ENCODE measurements at places on chromosomes 16 and 17.

GRCh38 chr16:86609115-86609514 is 30.8 kb downstream of the FOXL1 start:
- DNase-seq = no peak

DNA sequence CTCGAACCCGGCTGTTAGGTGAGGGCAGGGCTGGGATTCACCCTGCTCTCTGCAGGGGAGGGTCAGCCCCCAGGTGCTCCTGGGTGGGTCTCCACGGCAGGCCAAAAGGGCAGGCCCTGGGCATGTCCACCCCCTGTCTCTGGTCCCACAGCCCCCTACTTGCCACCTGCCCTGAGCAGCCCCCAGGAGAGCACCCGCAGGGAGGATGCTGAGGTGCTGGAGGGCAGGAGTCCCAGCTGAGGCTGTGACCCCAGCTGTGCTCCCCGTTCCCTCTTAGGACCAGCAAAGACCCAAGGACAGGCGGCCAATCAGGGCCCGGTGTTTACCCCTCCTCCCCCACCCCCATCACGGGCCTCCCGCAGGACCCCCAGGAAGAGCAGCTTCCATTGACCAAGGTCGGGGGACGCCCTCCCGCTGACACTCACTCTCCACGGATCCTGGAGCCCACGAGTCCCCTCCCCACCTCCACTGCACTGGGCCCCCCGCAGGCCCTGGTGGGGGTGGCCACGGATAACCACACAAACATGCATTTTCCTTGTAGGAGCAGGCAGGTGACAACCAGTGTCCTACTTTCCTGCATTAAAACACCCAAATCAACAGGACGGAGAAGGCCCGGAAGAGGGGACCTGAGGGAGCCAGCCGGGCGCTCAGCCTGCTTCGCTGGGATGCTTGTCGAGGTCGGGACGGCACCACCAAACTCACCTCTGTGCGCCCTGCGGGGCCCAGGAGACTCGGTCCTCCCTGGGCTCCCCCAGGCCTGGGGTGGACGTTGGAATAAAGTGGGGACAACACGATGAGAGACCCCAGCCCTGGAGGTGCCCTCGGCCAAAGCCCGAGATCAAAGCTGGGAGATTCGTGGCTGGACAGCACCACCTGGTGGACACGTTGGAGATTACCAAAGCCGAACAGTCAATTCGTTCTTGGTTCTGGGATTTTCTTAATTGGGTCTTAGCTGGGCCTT is 22.5 kb upstream of the ENPP7 start:
- peak; percentile 57 for DNase-seq

- DNase-seq = no peak
Measured at GRCh38 chr16:3311496-3311895, 6.2 kb downstream of the ZNF75A start.

GRCh38 chr17:12734926-12735325 is 54.4 kb upstream of the ARHGAP44 start:
- DNase-seq = no peak

DNA sequence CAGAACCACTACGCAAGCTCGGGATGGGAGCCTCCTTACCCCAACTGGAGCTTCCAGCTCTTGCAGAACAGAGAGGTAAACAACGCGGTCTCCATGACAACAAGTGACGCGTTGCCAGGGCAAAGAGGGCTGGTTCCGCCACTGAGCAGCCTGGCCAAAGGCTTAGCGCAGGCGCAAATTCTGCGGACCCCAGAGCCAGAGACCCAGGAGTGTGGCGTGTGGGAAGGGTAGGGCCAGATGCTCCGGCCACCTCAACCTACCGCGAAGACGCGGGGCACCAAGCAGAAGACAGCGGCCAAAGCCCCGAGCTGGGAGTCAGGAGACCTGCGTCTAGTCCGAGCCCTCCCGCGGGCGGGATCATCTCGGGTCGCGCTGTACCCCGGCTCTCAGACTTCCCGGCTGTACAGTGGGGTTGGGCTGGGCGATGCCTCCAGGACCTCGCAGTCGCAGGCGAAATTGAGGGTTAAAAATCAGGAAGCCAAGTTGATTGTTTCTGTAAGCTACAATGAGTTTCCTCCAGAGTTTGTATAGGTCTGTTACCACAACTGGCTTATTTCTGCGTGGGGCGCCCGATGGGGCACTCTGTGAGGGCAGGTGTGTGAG is at the start of gene TEKT1:
Gene TEKT1 (minus strand): TSS at position 69 of the 603 bp plus-strand sequence. CDS start 1,353 bp downstream, outside the sequence.
- no peak for DNase-seq

GRCh38 chr17:60554377-60554788 is 28.3 kb upstream of the APPBP2 start:
- no peak for DNase-seq

DNA sequence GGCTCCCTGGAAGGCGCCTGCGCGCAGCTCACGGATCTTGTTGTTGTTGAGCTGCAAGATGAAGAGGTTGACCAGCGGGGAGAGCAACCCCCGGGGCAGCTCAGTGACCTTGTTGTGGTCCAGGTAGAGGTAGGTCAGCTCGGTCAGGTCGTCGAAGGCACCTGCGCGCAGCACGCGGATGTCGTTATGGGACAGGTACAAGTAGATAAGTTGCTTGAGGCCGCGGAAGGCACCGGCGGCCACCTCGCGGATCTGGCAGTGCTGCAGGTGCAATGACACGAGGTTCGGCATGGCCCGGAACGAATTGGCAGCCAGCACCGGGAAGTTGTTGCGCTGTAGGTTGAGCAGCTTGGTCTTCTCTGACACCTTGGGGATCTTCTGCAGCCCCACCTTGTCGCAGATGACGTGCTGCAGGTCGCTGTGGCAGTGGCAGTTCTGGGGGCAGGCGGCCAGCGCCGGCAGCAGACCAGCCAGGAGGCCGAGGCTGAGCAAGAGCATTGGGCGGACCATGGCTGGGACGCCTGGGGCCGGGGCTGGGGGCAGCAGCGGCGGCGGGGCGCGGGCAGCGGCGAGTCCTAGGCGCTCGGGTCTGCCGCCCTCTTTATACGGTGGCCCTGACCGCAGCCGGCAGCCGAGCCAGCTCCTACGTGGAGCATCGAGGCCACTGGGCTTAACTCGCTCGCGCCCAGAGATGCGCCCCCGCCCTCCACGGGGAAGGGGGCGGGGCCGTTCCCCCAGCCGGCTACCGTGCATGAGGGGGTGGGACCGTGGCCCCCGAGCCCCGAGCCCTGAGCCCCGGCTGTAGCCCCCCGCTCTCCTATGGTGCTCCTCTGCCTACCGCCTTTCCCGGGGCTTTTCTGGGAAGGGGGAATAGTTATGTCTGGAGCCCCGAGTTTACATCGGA is at the start of gene CHAD:
Gene CHAD (minus strand): TSS at position 577 of the 904 bp plus-strand sequence. CDS start 67 bp downstream, at position 510.
- DNase-seq = no peak

- DNase-seq = peak; percentile 90
Measured at GRCh38 chr17:43406676-43407645, 8.2 kb downstream of the ARL4D start.

DNA sequence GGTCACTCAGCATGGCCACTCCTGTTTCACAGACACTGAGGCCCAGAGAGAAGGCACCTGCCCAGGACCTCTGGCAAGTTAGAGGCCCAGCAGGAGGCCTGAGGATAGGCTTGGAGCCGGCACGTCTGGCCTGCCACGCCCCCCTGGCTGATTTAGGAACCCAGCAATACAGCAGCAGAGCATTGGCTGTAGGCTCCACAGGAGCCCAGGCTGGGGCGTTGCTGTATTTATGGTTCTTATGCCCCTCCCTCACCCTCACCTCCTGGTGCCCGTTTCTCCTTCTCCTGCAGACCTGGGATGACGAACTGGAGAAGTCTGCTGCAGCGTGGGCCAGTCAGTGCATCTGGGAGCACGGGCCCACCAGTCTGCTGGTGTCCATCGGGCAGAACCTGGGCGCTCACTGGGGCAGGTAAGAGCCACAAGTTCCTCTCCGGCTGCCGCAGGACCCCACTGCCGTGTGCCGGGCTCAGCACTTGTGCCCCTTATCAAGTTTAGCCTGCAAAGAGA is 25.8 kb downstream of the CRISPLD2 start:
- no peak for DNase-seq

- no peak for DNase-seq
Measured at GRCh38 chr16:87724490-87725291, 41.1 kb downstream of the KLHDC4 start.
